ENCODE measurements at places on chromosomes 7 and 10. TPM values are rescaled to one million over a fixed set of nuclear protein-coding genes. Genes with fewer than 3 reads are reported as not detected.

DNA sequence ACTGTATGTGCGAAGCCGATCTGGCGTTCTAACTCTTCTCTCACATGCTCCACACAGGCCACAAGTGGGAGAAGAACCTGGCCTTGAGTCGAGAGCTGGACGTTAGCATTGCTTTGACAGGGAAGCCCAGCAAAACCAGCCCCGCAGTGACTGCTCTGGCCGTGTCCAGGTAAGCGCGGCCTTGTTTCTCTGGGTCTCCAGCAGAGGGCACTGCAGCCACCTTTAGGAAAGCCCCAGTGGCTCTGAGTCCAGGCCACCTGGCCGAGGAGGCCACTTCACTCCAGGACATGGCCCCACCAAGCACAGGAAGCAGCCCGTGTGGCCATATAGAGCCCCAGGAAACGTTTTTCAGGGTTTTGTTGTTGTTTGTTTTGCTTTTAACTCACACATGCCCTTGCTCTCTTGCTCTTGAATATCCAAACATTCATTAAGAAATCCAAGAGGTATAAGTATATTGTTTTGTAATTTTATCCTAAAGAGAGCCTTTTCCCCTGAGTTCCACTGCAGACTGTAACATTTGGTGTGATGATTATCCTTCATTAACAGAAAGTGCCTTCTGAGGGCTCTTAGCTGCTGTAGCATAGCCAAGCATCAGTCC lies 41.8 kb upstream of the LRRC18 start:
- peak; percentile 44 for DNase-seq

GRCh38 chr7:70533614-70534013 lies 598.3 kb upstream of the GALNT17 start:
- DNase-seq: no peak

The CREM gene
- 215 TPM for total RNA-seq

The OR2A12 gene
- not detected for total RNA-seq

- DNase-seq: no peak
These were observed 412.9 kb downstream of the GALNT17 start for GRCh38 chr7:71544816-71545215.

- DNase-seq: no peak
These were observed 190.6 kb downstream of the CELF2 start for GRCh38 chr10:11208243-11208642.

DNA sequence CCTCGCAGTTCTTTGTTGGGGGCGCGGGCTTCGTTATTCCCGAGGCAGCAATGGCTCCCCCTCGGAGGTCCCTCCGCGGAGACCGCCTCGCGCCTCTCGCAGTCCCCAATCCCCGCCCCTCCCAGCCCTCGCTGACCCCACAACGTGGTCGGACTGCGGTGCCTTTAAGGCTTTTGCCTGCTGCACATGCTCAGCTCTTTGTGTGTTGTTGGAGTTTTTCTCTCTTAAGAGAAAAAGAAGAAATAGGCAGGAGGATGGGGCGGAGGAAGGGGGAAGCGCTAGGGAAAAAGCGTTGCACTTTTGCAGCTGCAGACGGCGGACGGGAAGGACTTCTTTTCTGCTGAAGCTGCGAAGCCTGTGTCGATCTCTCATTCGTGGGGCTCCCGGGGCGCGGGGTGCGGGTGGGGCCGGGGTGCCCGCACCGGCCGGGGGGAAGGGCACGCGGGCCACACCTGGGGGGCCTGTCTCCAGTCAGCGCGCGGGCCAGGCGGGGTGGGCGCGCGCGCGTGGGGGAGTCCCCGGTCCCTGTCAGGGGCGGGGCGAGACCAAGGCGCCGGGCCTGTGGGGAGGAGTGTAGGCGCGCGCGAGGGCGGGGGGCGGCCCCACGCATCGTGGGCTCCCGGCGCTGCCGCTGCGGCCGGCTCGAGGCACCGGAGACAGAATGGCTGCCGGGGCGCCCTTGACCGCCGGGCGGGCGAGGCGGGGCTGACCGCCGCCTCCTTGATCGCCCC lies 445 bp upstream of the ATRNL1 start:
- peak; percentile 45 for DNase-seq

DNA sequence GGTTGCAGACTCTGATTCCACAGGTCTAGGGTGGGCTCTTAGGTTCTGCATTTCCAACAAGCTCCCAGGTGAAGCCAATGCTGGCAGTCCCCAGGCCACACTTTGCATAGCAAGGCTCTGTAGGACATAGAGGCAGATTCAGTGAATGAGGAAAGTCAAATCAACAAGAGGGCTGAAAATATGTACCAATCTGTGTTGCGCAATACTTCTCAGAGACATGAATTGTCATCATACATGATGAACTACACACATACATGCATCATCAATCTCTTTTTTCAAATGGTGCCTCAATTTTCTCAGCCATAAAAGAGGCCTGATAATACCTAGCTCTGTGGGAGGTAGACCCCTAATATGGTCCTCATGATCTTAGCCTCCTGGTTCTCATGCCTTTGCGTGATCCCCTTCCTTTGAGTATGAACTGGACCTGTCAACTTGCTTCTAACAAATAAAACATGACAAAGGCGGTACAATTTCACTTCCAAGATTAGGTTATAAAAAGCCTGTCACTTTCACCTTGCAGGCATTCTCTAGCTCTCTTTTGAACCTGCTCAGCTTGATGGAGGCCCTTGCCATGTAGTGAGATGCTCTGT lies 49.0 kb downstream of the PIK3CG start:
- DNase-seq: no peak

GRCh38 chr10:86349940-86350630 lies 16.5 kb downstream of the GRID1 start:
- DNase-seq: no peak

DNA sequence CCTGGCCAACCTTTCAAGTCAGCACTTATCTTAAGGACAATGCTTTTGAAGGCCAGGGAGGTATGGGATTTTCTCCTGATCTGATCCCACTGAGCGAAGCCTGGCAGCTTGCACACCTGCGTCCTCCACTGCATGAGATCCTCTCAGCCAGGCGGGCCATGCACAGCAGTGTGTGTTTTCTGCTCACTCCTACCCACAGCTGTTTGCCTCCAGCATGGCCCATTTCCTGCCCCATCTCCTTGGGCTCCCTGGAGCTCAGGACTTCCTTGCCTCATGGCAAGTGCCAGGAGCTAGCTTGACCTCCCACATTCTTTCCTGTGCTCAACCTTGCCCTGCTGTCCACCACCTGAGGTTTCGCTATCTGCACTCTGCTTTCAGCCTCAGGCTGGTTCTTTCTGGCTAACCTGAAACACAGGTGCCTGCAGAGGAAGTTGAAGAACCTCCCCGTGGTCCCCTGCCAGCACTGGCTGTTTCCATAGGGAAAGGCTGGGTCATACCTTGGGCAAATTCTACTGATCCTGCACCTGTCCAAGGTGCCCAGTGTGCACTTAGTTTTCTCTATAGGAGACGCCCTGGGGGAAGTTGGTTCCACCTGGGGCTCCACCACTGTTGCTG lies 43.9 kb upstream of the EEPD1 start:
- no peak for DNase-seq

GRCh38 chr7:36583318-36583717 lies 141.0 kb downstream of the AOAH start:
- DNase-seq: no peak

The ECHS1 gene
- total RNA-seq: 53.1 TPM

GRCh38 chr7:27362026-27362425 lies 119.4 kb downstream of the EVX1 start:
- no peak for DNase-seq

- DNase-seq: no peak
These were observed 527.6 kb downstream of the SORCS1 start for GRCh38 chr10:106636766-106637491.
